ENCODE measurements at places on chromosomes 7 and 10.

DNA sequence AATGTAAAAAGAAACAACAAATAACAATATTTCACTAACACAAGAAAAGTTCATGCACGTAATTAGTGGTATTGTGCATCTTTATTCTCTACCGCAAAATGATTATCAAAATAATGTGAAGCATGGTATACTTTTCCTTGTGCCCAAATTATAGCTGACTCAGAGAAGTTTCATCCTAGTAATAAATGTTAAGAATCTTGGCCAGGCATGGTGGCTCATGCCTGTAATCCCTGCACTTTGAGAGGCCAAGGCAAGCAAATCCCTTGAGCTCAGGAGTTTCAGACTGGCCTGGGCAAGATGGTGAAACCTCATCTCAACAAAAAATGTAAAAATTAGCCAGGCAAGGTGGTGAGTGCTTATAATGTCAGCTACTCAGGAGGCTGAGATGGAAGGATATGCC is 105.0 kb downstream of the KMT2C start:
- no peak for DNase-seq

DNA sequence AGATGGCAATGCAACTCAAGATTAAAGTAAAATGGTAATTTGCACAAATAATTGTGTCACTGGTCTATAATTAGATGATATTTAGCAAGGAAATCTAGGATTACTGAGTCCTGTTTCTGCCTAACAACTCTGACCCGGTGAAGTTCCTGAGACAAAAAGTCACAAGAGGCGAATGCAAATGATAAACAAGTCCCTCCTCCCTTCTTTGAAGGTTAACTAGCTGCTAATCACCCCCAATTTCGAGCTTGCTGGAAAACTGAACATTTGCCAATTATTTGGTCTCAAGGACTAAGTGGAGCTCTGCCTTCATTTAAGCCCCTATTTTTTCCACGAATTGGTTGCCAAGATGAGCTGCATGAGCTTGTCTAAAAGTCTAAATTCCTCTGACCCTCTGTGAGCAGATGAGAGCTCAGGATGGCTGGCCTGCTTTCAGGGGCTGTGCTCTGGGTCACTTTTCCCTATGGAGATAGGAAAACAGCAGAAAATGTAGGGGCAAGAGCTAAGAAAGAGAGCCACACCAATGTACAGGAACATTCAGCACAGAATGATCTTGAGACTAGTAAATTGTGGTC is 127.3 kb downstream of the MBL2 start:
- no peak for DNase-seq

GRCh38 chr10:132577350-132578003 is 39.9 kb downstream of the INPP5A start:
- DNase-seq = no peak

- DNase-seq = no peak
Measured at GRCh38 chr7:63931985-63932577, 66.6 kb upstream of the ZNF722 start.

- no peak for DNase-seq
Measured at GRCh38 chr10:78952686-78953085, 116.1 kb upstream of the ZMIZ1 start.

DNA sequence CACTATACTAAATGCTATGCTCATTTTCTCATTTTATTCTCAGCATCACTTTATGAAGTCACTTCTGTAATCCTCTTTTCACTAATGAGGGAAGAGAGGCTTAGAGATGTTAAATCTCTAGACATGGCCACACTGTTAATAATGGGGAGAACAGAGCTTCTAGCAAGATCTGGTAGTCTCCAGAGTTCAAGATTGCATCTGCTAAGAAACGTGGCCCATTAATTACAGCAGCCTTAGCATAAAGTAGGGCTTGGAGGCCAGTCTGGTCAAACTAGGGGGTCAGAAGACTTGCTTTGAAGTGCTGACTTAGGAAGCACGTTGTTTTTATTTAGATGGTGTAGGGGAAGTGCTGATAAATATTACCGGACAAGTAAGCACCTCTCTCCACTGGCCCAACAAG is 29.3 kb downstream of the ARL4A start:
- no peak for DNase-seq

DNA sequence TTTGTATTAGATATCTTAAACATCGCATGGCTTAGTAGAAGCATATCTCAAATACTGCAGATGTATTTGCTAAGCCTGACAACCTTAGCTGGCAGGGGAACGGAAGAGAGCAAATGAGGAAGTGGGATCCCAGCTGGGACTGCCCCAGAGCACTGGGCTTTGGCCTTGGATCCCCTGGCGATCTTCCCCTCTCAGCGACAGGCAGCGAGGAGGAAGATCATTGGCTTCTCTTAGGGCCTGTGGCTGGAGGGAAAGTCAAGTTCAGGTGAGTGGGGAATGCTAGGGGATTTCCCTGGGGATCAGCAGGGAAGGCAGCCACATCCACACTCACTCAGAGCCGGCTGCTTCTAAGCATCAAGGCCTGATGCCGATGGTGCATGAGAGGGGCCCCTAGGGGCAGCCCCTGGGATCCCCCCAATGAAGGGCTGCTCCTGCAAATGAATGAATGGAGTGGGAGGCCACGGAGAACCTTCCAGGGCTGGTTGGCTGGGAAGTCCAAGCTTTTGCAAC is 42.0 kb downstream of the LYZL2 start:
- DNase-seq = no peak

GRCh38 chr10:61923210-61923949 is 21.9 kb downstream of the ARID5B start:
- no peak for DNase-seq

DNA sequence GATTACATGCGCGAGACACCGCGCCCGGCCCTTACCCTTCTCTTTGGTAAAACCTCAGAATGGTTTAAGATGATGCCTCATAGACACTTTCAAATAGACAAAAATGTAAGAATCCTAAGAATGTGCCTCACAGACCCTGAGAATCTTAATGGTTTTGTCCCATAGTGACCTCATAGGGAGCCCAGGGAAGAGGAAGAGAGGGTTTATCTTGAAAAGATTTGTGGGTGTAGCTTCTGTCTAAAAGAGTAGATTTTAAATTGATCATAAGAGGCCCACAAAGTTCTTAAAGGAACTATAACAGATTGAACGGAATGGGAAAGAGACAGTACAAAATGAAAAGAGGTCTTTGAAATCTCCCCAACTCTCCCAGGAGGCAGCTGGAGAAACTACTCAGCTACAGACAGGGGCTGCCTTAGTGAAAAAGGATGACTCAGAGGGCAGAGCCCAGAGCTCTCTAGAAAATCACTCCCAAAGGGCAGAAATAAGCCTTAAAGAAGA is 220.6 kb downstream of the ADRA2A start:
- DNase-seq = no peak

- no peak for DNase-seq
Measured at GRCh38 chr10:58412502-58412961, 27.3 kb downstream of the TFAM start.

DNA sequence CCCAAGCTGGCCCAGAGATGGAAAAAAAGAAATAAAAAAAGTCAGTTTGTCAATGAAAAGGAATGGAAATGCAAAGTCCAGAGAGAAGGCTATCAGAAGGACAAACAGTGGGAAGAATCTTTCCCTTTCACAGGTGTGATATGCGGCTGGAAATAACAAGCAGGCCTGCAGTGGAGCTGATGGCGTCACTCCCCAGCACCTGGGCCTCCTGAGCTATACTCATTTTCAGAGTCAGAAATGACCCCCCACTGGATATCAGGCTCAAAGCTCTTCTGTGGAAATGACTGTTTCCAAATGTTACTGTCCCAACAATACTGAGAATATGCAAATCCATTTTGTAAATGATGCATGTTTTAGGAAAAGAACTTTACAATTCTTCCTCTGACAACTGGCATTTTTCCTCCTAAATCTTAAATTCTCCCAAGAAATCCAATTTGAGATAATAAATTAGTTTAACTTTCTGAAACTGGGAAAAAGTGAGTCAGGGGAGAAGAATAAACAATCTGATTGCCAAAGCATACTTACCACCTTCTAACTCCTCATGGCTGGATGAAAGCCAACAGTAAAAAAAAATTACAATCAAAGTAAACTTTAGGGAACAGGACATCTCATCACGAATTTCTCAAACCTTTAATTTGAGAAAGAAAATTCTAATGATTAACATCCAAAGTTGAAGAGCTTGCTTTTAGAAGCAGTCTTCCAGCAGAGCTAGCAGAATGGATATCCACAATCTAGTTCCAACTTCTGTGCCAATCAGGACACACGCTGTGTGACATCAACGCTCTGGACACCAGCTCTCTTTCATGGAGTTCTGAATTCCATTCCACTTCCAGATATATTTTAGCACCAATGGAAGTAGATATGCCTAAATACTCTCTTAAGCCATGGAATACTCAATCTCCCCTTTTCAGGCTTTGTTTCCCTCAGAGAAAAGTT is 5.3 kb upstream of the CUZD1 start:
- DNase-seq = no peak

DNA sequence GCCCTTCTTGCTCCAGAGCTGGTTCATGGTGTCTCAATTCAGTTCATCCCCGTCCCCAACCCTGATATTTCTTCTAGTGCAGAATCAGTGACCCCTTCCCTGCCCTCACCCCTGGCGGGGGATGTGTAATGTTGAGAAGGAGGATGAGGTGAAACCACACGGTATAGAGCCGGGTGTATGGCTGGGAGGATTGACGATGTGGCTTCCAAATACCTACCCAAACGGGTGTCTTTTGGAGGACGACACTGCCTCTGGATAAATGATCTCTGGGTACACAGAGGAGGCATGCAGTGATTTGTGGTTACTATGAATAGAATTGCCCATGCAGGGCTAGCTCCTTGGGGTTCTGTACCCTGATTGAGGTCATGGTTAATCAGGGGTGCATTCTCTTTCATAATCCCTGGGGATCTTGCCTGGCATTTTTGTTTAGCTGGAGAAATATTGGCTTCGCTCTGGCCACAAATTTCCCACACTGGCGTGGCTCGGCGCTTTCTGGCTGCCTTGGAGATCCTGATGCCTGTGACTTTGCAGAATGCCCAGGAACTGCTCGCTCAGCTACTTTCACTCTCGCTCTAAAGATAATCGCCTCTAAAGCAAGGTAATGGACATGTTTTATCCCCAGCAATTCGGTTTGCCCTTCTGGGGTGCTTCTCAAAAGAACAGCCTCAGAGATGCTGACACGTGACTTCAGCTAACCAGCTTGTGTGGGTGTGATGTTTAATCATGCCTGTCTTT is 89.2 kb downstream of the RBM20 start:
- DNase-seq = no peak

- DNase-seq = peak; percentile 55
Measured at GRCh38 chr7:24981171-24981951, 1.4 kb upstream of the OSBPL3 start.

GRCh38 chr10:63430091-63430998 is 35.4 kb downstream of the JMJD1C start:
- no peak for DNase-seq
